ENCODE measurements at places on chromosomes 2 and 18.

GRCh38 chr2:120323214-120323613 is 22.7 kb upstream of the INHBB start:
- DNase-seq = no peak

DNA sequence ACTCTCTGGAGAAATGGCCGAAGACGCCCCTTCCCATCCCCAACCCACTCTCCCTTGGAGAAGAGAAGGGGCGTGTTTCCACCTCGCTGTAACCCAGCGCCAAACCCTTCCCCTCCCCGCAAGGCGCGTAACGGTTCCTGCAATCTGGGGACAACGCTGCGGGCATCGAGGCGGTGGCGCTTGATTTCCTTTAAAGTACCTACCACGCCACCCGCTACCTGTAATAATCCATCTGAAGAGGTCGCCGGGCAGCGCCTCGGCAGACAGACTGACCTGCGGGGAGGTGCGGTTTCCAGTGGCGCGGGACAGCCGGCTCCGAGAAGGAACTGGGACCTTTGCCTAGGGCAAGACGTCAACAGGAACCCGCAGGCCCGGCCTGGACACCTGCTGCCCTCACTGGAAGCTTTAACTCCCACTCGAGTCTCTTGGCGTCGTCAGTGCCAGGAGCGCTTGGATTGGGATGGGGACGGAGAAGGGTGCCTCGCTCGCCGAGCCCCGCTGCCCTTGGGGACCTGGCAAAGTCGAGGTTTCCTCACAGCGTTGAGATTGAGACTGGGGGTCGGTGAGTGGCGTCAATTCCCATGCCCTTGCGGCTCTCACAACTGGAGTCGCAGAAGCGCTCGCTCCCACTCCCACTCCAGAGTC is at the start of gene CYP1B1:
Gene CYP1B1, minus strand, starts transcription at position 645 of the 645 bp plus-strand sequence. CDS start 763 bp downstream, outside the sequence.
- no peak for DNase-seq

GRCh38 chr2:38074764-38075506 is 1.0 kb downstream of the CYP1B1 start:
- no peak for DNase-seq

GRCh38 chr2:218065239-218066006 is 3.6 kb upstream of the RUFY4 start:
- DNase-seq = no peak

- no peak for DNase-seq
Observed at GRCh38 chr2:5530011-5530696, 162.0 kb upstream of the SOX11 start.

GRCh38 chr2:174282441-174282840 is 34.1 kb upstream of the OLA1 start:
- DNase-seq = no peak

GRCh38 chr2:147223119-147223518 is 621.7 kb upstream of the ACVR2A start:
- no peak for DNase-seq

DNA sequence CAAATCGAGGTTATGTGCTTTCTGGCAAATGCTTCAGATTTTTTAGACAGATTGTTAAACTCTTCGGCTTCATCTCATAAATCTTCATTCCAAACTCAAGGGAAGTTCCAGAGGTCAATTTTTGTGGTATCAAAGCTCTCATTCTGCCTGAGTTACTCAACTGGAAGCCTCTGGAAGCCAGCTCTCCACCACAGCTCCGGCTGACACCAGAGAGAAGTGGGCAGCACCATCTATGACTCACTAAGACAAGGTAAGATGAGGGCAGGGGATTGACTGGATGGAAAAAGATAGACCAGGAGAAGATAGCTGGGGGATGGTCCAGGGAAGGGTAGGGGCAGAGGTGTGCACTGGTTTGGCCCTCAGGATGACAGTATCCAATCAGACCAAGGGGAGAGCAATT is 137.3 kb upstream of the HNRNPA3 start:
- DNase-seq = no peak

- DNase-seq = no peak
Observed at GRCh38 chr2:222609381-222609780, 46.5 kb downstream of the FARSB start.

DNA sequence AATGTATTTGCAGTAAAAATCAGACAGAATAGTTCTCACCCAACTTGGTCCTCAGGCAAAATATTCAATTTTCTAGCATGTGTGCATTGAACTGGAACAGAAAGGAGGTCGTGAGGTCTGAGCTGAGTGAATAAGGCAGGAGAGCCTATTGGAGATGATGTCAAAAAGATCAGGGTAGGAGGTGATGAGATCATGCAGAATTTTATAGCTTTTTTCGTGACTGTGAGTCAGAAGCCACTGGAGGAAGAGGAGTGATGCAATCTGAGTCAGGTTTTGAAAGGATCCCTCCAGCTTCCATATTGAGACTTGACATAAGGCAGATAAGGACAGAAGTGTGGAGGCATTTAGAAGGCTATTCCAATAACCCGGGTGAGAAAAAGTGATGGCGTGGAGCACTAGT is 299.5 kb upstream of the SOX11 start:
- DNase-seq = no peak

- no peak for DNase-seq
Observed at GRCh38 chr18:24011123-24011917, 3.2 kb upstream of the TTC39C start.

DNA sequence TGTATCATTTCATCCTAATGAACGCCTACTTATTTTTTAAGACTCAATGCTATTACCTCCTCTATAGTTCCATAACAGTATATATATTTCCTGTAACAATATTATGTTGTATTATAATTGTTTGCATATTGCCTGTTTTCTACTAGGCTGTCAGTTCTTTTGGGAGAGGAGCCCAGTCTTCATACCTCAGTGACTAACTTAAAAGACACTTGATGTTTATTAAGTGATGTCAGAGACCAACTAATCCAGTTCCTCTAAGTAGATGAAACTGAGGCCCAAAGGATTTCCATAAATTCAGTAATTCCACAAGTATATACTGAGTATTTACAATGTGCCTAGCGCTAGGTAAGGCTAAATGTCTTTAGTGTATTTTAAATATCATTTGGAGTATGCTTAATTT is 48.9 kb upstream of the AAK1 start:
- no peak for DNase-seq

GRCh38 chr2:47339745-47340541 is 63.0 kb upstream of the MSH2 start:
- DNase-seq = no peak

GRCh38 chr2:232829988-232830387 is 40.1 kb upstream of the SNORC start:
- DNase-seq = no peak

- no peak for DNase-seq
Observed at GRCh38 chr2:154194909-154195643, 323.4 kb downstream of the GALNT13 start.

DNA sequence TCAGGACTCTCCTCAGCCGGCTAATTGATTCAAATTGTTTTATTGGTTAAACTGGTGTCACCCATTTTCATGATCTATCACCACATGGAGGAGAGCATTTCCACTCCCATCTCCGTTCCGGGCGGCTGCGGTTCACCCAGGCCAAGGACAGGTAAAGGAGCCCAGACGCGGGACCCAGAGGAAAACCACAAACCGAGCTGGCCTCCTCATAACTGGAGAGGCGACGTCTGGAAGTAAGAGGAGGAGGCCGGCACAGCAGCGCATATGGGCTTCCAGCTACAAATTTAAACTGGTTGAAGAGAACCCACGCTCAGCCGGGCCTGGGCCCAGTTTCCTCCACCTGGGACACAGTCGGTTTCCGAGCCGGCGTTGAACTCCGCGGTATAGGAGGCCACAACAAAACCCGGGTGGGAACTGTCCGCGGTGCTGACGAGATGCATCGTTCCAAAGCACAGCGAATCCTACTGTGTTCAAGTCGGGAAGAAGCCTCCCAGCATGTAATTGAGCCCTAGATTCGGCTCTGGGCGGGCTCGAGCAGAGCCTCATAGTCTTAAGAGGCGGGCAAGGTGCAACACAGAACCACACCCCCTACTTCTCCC is 3.0 kb upstream of the SKOR2 start:
- DNase-seq = no peak

GRCh38 chr2:152046940-152047339 is 51.9 kb downstream of the CACNB4 start:
- no peak for DNase-seq

GRCh38 chr2:160687629-160688028 is 194.0 kb upstream of the RBMS1 start:
- no peak for DNase-seq

DNA sequence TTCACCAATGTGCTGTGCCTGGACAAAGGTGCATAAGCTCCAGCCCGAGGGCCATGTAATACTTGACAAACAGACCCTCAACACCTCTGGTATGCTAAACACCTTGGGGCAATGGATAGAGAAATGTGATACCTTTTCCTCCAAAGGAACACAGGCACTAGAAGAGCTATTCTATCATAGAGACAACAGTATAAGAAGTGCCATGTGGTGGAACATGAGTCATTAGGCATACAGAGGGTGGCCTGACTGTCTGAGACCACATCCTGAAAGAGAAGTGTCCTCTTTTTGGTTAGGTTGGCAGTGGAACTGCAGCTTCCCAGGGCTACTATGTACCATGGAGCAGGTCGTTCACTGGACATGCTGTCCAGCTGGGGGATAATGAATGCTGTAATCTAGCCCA is 153.9 kb downstream of the INSIG2 start:
- DNase-seq = no peak

DNA sequence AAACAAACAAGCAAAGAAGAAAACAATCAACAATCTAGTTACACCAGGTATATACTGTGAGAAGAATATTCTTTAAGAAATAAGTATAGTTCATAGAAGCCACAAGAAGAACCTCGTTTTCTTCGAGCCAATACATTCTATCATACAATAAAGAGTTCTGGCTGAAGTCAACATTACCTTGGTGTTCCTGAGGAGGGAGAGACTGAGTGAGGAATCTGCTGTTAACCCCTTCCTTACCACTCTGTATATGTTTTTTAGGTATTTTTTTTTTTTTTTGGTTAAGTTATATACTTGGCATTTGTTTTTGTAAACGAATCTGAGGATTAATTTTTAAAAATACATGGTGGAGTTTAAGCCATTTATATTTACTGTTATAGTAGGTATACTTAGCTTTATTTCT is 412.5 kb downstream of the NUP35 start:
- no peak for DNase-seq

- no peak for DNase-seq
Observed at GRCh38 chr2:169761251-169761969, 27.8 kb downstream of the KLHL23 start.

- no peak for DNase-seq
Observed at GRCh38 chr2:221486106-221486505, 86.0 kb downstream of the EPHA4 start.

DNA sequence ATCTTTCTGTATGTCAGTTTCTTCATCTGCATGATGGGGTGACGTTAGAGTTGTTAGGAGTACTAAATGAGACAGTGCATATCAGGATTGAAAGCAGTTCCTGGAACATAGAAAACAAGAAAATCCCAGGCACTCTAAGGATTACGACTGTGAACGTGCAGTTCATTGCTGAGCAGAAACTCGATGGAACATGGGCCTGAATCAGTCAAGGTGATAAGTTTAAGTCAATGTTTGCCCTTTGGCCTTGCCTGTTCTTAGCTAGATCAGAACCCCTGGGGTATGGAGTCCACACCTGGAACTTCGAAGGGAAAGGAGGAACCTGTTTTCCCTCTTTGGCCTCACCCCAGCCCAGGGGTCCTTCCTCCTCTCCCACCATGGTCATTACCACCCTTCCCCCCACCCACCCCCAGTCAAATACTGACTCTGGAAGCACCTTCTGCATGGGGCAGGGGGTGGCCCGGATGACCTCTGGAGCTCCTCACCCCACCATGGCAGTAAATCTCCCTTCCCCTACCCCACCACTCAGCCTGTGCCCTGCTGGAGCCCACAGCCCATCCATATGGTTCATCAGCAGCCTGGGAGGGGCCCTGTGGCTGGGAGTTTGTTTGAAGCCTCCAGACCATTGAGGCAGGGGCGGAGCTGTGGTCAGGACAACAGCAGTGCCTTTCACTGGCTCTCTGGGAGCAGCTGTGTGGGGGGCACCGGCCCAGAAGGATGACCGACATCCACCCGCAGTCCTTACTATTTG is 164.1 kb downstream of the SMAD7 start:
- no peak for DNase-seq

DNA sequence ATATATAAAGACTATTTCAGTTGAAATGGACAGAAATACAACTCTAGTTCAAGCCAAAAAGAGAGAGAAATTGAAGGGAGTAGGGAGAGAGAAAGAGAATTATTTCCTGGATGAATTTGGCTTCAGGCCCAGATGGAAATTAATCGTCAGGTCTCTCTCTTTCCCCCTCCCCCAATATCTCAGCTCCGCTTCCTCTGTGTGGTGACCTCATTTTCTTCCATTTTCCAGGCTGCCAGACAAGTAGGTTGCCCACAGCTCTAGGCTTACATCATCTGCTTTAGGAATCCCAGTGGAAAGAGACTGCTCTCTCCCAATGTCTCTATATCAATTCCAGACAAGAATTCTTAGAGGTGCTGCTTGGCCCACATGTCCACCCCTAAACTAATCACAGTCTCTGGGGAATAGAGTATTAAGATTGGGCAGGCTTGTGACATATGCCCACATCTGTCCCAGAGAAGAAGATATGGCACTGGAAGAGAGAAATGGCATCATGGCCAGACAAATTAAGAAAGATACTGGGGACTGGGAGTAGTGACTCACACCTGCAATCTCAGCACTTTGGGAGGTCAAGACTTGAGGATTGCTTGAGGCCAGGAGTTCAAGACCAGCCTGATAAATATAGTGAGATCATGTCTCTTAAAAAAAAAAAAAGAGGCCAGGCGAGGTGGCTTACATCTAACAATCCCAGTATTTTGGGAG is 37.2 kb upstream of the CFAP36 start:
- DNase-seq = no peak

DNA sequence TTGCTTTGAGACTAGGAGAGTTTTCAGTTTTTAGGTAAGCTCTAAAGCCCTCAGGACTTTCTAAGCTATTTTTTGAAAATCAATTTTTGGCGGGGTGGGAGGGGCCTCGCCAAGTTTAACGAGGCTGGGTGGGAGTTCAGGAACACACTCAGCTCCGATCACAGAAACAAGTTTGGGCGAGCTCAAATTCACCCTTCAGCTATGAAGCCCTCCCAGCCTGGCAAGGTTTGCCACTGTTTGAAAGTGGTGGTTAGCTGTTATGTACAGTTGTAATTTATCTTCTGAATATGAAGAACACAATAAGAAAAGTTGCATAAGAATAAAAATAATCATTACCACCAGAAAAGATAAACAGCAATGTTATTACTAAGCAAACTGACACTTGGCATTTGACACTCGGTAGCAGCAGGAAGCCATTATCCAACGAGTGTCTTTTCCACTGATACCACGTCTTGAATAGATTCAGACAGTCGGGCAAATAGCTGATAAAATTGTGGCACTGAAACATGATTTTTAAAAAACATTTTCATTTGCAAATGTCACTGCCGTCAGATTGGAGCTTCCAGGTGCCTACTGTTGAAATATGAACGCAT is 59.8 kb downstream of the KCTD1 start:
- DNase-seq = no peak

Measured in stimulated activated CD4-positive, alpha-beta T cell treated with anti-CD3 and anti-CD28 coated beads, TNF-alpha, amount 100 ng/mL, for 1 hour (primary cell).